Ovary (tissue), 10 donors: ENCODE measurements at places on chromosomes 12 and 14.
A peak's percentile ranks its signal among the peaks of the same experiment; 100 is the strongest.

GRCh38 chr12:1646569-1647284, 17.7 kb downstream of the WNT5B start:
- DNase-seq = no peak

DNA sequence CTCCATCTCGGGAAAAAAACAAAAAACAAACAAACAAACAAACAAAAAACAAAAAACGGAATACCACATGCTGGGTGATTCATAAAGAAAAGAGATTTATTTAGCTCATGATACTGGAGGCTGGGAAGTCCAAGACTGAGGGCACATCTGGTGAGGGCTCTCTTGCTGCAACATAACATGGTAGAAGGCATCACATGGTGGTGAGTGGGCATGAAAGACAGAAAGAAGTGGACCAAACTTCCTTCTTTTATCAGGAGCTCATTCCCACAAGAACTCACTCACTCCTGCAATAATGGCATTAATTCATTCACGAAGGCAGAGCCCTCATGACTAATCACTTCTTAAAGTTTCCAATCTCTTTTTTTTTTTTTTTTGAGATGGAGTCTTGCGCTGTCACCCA, 8.0 kb upstream of the LGMN start:
- no peak for DNase-seq

- DNase-seq = no peak
Observed at GRCh38 chr12:98757455-98757854, 112.4 kb downstream of the APAF1 start.

GRCh38 chr12:76784600-76785051, 20.7 kb downstream of the ZDHHC17 start:
- DNase-seq = no peak

- peak; percentile 57 for DNase-seq
Observed at GRCh38 chr12:89353188-89353822, 1.0 kb upstream of the DUSP6 start.

- DNase-seq = no peak
Observed at GRCh38 chr14:99685151-99685591, 1.1 kb downstream of the CYP46A1 start.

DNA sequence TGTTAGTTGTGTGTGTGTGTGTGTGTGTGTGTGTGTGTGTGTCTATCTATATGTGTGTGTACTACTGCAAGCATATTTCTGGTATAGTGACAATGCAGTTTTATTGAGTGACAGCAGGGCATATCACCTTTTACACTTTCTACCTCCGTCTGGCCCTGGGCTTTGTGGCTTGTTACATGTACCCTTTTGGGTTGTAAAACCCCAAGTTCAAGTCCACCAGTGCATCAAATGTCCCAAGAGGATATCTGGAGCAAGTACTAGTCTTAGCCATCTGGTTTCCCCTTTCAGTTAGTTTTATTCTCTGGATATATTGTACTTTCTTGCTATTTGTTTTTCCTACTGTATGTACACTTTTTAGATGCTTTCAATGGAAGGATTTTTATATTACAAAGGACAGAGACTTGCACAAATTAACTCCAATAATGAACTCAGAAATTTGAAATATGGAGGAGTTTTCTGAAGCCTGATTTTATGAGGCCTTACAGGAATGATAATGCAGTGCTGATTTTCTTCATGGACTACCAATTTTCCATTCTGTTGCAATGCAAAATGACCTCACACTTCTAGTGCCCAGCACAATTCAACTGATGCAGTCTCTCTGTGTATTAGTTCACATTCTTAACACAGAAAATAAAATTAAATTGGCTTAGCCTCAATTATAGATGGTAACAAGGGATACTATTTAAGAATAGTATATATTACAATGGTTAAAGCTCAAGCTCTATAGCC, 29.1 kb downstream of the SLC16A7 start:
- DNase-seq = no peak

GRCh38 chr14:65345266-65345665, 67.3 kb upstream of the FUT8 start:
- no peak for DNase-seq

- DNase-seq = peak; percentile 62
Observed at GRCh38 chr12:219891-220352, 6.0 kb upstream of the SLC6A12 start.

- peak; percentile 24 for DNase-seq
Observed at GRCh38 chr12:92735131-92735721, 32.4 kb downstream of the PLEKHG7 start.

DNA sequence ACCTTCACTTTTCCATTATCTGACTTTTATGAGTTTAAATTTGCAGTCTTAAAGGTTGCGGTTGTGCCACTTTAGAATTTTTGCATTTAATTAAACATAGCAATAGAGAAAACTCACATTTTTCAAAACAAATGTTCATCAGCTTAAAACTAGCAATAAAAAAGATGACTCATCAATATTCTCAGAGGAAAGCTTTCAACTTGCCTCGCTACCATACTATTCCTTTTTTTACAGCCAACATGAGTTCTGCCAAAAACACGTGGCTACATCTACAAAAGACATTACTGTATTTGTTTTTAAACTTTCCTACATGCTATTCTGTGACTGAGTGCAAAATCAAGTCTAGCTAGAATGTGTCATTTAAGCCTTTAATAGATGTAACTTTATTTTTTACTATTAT, 497.1 kb downstream of the RPS29 start:
- DNase-seq = no peak

DNA sequence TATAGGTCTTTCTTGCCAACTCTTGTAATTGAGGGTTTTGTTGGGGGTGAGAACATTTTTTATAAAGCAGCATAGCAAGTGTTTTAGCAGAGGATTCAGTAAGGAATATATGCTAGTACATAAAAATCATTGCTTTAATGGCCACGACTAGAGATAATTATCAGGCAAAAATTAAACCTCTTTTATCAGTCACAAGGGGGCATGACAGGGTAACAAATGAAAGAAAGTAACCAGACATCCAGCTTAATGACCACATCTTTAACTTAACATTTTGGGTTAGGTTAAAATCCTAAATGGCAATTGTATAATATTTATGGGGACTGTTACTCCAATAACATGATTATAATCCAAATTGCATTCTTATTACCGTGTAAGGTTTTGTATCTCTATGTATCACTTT, 119.6 kb downstream of the LRRIQ1 start:
- DNase-seq = no peak

DNA sequence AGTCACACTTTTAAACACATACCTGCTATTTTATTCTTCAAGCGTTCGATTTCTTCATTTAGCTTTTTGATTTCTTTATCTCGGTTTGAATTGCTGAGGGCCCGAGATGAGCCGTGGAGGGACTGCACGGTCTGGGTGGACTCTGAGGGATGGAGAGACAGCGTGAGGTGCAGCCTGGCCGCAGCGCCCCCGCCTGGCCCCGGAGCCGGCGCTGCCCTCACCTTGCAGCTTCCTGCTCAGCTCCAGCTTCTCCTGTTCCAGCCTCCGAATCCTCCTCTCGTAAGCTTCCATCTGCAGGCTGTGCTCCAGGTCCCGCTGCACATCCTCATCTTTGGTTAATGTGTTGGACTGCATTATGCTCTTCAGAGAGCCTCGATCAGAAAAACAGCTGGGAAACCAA, 53.2 kb downstream of the AMN start:
- no peak for DNase-seq

- DNase-seq = peak; percentile 47
Observed at GRCh38 chr12:120703311-120703942, 6.8 kb upstream of the UNC119B start.

- DNase-seq = no peak
Observed at GRCh38 chr12:15244341-15244740, 23.1 kb upstream of the RERG start.

DNA sequence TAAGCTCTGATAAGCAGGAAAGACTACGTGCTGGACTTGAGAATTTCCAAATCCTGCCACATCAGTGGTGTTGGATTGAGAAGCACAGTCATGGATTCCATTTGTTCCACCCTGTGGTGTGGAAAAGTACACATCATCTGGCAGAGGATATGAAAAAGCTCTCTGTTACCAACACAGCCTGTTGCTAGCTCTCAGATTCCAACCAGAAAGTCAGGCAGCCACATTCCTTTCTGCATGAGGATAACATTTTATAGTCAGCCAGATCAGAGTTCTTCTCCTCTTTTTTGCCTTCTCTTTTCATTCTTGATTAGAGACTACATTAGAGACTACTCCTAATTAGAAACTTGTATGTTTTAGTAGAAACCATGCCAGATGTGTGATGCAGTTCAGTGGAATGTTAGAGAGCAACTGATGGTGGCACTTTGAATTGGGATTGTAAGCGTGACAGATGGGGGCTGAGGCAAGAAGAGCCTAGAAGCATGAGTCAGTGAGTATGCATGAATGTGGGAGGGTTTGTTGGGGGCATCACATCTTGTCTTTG, 61.2 kb upstream of the STXBP6 start:
- DNase-seq = no peak

- no peak for DNase-seq
Observed at GRCh38 chr12:72075401-72075800, 136.8 kb downstream of the TPH2 start.

DNA sequence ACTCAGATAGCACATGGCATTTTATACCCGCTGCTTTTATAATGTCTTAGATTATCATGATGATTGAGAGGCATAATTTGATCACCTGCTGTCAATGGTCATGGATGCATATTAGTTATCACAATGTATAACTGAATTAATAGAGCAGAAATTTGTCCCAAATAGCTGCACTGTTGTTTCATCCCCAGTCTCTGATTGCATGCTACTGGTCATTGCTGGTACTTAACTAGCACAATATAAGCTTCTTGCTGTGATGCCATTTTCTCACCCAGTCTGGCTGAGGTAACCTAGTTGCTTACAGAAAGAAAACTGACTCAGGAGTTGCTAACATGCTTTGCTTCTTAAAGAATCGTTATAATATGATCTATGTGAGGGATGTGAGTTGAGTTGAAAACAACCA, 76.8 kb upstream of the PLEKHA5 start:
- DNase-seq = no peak

DNA sequence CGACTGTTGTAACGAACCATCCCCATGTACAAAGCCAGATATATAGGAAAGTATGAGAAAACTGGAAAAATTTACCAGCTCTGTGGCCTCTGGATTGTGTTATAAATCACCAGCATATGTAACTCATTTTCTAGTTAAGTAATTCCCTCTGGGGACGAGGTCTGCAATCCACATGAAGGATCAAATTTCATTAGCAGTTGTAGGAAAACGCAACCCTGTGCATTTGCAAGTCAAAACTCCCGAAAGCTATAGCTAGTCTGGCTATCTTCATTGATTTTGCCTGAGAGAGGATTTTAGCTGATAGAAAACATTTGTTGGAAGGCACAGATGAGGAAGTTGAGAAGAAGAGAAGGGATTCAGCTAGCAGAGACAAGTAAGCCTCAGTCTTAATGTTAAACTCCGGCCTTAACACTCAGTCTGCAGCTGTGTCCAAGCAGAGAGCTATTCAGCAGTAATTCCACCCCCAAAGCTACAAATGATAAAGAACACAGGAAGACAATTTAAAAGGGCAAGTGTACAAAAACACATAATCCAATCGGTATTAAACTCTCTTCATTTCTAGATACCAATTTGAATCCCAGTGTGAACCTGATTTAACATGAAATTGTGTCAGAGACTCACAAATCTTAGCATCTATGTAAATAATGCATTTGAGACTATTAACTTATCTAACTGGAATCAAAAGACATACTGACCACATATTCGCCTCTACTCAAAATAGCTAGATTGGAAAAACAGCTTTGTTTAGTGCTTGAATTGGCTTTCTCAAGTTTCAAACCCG, 54.2 kb upstream of the CERS5 start:
- no peak for DNase-seq

DNA sequence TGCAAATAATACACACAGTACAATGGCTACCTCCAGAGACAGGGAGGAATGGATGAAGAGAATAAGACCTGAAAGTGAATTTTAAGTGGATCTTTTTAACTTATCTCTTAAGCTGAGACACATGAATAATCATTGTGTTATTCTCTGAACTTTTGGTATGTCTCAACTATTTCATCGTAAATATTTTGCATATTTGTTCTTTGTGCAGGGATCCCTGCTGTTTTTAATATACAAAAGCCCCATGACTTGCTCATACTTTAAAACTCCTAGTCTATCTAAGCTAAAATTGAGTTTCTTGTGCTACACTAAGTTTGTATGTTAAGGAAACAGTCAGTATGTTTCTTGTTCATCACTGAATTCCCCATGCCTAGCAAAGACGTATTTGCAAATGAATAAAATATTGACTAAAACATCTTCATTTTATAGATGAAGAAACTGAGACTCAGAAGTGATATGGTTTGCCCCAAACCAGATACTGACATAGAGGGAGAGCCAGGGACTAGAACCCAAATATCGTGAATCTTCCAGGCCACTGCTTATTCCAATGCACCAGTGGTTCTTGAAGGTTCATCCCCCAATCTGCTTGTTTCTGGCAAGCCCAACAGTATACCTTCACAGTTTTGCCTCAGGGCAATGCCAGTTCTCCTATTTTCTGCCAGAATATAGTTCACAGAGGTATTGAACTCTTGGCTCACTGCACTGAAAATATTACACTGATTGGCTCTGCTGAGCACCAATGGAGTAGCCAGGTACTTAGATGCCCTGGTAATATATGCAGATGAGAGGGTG, 356.9 kb downstream of the MED13L start:
- DNase-seq = no peak

DNA sequence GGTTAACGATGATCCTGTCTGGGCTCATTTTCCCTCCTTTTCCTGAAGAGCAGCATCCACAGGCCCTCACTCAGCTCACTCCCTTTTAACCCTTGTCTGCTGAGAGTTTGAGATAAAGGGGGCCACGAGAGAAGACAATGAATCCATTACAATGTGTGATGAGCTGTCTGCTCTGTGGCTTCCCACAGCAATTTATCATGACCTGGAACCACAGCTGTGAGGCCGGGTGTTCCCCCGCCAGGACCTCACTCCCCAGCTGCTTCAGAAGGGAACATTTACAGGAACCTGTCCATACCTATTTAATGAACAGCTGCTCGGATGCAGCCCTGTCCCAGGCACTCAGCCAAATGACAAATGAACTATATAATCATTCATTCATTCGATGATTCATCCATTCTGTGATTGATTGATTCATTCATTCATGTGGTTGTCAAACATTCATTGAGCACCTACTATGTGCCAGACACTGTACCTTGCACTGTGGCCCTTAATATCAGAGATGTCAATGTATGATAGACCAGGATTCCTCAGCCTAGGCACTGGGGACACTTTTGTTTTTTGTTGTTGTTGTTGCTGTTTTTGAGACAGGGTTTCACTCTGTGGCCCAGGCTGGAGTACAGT, 18.5 kb upstream of the P2RX7 start:
- DNase-seq = no peak
